ENCODE measurements at places on chromosomes 2 and 18.
A peak's percentile ranks its signal among the peaks of the same experiment; 100 is the strongest.

- no peak for DNase-seq
Measured at GRCh38 chr2:51881673-51882072, 849.7 kb upstream of the NRXN1 start.

- no peak for DNase-seq
Measured at GRCh38 chr18:49371786-49372185, 88.7 kb downstream of the DYM start.

GRCh38 chr18:26468931-26469340 is 79.4 kb downstream of the KCTD1 start:
- peak; percentile 65 for DNase-seq

DNA sequence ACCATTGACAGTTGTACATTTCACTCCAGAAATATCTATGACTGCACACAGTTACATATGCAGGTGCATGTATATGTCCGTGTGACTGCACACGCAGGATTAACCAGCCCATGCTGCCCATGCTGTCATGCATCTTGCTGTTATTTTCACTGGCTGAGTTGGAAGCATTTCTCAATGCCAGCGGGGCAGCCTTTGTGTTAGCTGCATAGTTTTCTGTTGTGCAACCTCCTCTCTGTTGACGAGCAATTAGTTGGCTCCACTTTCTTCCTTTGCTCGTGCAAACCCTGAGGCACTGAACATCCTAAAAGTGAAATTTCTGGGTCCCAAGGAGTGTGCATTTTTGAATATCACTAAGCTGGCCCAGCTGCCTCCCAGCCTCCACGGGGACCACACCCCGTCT is 133.4 kb upstream of the GLI2 start:
- no peak for DNase-seq

- DNase-seq = no peak
Measured at GRCh38 chr18:24234330-24234729, 95.5 kb downstream of the CABYR start.

- no peak for DNase-seq
Measured at GRCh38 chr2:193199322-193199721, 1004.6 kb upstream of the TMEFF2 start.
